Erythroblast (primary cell): ENCODE measurements at places on chromosomes 11 and 22.

DNA sequence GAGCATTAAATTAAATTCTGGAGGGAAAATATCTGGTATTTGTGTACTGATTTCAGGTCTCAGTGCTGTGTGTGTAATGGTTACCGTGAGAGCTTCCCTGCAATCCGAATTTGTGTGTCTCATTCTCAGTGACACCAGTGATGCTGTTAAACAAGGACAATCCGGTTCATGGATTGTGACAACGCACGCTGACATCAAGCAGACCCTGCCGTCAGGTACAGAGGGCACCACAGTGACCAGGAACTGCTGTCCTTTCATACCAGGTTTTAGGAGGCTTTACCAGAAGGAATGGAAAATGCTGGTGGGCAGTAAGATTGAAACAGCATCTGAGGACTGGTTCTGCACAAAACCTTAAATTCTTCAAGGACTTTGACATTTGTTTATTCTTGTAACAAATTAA, 30.5 kb upstream of the PLET1 start:
- no peak for DNase-seq

DNA sequence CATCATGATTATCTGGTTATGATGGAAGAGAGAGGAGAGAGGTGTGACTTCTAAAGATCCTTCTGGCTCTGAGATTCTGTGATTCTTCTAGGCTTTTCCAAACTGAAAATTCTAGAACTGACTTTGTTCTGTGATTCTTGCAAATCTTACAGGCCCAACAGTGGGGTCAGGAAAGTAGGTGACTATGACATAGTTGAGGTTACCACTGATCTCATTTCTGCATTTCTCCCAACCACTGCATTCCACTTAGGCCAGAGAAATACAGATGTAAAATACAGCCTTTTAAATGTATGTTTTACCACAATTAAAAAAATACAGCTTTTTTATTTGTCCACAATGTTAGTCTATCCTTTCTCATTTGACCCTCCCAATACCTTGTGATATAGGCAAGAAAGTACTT, 83.7 kb downstream of the STIM1 start:
- DNase-seq: no peak

- no peak for DNase-seq
These were observed 678.7 kb downstream of the BRD1 start for GRCh38 chr22:49148895-49149418.

GRCh38 chr11:130212431-130212961, 52.9 kb downstream of the ST14 start:
- no peak for DNase-seq

DNA sequence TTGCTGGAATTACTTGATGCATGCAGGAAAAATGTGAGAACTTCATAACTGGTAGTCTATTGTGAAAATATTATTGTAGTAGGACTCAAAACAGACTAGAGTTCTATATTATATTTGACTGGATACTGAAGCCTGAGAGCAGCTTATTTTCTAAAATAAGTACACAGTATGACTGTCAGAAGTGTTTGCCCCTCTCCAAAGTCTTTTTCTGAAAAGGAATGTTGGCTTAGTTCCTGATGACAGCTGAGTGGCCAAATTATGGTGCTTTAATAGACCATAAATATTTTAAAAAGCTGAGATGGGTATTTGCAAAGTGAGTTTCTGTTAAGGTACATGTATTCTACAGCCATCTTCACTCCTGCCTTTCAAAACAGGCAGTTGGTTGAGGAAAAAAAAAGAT, 13.1 kb downstream of the ZBED5 start:
- DNase-seq: no peak

DNA sequence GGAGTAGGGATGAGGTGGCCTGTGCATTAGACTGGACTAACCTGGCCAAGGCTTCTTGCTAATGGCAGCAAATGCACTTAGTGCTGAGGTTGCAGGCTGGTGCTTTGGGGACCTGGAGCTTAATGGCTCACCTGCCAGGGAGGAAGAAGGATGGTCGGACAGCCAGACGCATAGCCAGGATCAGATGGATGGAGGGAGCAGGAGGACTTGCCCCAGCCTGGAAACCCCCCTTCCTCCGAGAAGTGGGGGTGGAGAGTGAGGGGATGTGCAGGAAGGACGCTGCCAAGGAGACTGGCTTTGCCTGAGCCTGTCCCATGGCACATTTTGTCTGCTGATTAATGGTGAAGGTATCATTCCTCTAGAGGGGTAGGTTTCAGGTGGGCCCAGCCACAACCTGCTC, 17.9 kb downstream of the IGLL1 start:
- no peak for DNase-seq

GRCh38 chr11:121907379-121907778, 208.6 kb downstream of the BLID start:
- no peak for DNase-seq

DNA sequence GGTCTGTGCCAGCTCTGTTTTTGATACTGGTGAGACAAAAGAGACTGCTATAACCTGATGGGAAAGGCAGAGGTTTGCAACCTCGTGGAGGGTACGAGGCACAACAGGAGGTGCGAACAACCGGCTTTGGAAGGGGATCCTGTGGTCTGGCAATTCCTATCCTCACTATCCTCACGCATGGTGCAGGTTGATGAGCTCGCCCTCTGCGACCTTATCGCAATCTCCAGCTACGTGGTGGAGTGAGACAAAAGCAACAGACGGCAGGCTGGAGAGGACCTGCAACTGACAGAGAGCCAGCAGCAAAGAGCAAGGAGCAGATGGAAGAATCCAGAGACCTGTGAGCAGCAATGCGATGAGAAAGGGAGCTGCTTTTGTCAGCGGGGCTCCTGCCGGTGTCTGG, 47.3 kb upstream of the TSKU start:
- peak; percentile 74 for DNase-seq

- no peak for DNase-seq
These were observed 204.9 kb upstream of the TBCEL start for GRCh38 chr11:120819003-120819402.

DNA sequence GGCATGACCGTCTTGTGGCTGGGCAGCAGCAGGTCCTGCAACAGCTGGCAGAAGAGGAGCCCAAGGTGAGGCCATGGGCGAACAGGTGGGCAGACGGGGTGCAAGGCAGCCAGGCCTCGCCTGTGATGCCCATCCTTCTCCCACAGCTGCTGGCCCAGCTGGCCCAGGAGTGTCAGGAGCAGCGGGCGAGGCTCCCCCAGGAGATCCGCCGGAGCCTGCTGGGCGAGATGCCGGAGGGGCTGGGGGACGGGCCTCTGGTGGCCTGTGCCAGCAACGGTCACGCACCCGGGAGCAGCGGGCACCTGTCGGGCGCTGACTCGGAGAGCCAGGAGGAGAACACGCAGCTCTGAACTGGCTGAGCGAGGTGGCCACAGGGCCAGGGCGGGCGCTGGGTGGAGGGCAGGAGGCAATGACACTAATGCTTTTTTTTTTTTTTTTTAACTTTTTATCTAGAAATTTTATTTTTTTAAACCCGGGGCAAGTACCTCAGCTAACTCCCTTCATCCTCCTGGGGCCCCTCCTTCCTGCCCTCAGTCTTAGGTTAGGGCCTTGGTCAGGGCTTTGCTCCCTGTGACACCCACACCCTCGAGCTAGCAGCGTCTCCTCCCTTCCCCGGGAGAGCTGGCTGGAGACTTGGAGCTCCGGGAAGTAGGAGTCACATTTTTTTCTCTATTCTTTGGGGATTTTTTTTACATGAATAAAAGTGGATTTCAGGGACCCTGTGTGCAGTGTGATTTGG, 16.0 kb downstream of the PLCB3 start:
- no peak for DNase-seq

DNA sequence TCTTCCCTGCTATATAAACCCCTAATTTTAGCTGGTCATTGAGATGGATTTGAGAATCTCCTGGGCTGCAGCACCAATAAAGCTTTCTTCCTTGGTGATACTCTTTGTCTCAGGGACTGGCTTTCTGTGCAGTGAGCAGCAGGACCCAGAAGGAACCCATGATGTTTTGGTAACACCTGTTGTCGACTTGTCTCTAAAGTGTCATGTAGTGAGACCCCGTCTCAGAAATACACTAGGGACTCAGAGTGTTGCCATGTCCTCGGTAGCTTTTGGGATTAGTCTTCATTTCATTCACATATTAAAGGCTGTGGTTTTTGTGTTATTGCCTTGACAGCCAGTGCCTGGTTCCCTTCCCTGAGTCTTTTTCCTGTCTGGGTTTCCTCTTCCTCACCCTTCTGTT, 1078.7 kb downstream of the TBC1D22A start:
- DNase-seq: no peak

DNA sequence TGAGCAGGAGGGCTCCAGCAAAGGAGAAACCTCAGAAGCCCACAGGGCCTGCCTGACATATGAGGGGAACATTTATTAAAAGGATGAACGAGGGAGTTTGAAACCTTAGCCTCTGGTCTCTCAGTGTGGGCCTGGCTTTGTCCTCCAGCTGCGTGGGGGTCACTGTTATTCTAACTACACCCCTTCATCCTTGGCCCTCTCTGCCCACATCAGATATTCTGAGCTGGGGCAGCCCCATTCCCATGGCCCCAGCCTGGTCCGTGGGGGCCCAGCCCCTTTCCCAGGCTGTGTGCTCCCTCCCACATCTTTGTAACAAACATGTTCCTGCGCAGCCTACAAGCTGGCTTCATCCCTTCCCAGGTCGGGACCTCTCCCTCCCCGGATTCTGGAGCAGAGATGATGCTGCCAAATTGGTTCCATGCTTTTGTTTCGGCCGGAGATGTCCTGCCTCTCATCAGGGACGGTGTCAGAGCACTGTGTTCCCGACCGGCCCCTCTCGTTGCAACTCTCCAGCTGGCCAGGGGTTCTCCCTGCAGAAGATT, 4.0 kb downstream of the FXYD6 start:
- DNase-seq: no peak

DNA sequence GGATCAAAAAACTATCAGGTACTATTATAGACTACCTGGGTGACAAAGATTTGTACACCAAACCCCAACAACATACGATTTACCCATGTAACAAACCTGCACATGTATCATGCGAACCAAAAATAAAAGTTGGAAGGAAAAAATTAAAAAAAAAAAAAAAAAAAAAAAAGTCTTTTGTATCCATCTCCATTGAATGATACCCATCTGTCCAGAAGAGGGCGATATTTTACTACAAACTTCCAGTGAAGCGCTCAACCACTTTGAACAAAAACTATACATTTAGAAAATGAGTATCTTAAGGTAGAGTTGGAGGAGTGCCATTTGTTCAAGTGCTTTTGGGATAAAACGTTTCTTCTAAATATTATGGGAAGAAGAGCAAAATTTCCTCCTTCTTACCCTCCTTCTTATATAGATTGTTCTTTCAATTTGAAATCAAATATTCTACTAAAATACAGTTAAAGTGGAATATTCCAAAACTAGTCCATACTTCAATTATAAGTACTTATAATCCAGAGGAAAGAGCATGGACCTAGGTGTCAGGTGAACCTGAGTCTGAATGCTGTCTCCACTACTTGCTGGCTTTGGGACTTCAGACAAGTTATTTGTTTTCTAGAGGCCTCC, 23.3 kb downstream of the ARL14EP start:
- peak; percentile 70 for DNase-seq

GRCh38 chr11:23455321-23455891, 595.1 kb upstream of the CCDC179 start:
- DNase-seq: no peak

GRCh38 chr11:72298931-72299330, 55.0 kb upstream of the PHOX2A start:
- no peak for DNase-seq

GRCh38 chr11:124085997-124086846, 29.0 kb upstream of the VWA5A start:
- peak; percentile 12 for DNase-seq

DNA sequence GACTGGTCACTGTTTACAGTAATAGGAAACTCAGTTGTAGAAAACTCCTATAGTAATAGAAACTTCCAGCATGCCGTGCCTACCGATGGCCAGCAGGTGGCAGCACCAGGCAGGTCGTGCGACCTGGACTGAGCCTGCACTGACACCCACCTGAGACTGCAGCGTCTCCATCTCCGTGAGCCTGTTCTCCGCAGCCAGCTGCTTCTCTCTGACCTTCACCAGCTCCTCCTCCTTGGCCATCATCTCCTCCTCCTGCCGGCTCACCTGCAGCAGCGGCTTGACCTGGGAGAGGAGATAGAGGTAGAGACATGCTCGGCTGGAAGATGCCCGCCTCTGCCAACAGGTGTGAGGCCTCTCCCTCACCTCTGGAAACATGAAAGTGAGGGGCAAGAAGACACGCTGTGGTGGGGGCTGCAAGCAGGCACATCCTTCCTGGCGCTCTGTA, 48.5 kb downstream of the APOL1 start:
- peak; percentile 71 for DNase-seq

- DNase-seq: no peak
These were observed 12.4 kb downstream of the SLC25A18 start for GRCh38 chr22:17575681-17576080.

DNA sequence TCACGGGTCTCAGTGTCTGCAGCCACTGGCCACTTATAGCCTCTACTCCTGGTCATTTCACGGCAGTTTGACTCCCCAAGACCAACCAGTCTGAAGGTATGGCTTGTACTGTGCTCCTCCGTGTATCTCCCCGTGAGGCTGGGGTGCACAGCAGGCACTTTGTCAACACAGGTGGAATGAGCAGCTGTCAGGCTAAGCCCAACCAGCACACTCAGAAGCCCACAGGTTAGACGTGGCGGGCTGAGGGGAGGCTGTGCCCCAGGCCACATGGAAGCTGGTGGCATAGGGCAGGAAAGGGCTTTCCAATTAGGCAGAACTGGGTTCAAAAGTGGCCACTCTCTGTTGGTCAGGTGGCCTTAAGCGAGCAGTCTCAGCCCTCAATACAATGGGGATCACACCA, 7.0 kb downstream of the TP53I11 start:
- no peak for DNase-seq

GRCh38 chr22:40348025-40348658, 1.8 kb downstream of the ADSL start:
- peak; percentile 74 for DNase-seq

- DNase-seq: no peak
These were observed 100.0 kb upstream of the GRAMD1B start for GRCh38 chr11:123330071-123330470.

DNA sequence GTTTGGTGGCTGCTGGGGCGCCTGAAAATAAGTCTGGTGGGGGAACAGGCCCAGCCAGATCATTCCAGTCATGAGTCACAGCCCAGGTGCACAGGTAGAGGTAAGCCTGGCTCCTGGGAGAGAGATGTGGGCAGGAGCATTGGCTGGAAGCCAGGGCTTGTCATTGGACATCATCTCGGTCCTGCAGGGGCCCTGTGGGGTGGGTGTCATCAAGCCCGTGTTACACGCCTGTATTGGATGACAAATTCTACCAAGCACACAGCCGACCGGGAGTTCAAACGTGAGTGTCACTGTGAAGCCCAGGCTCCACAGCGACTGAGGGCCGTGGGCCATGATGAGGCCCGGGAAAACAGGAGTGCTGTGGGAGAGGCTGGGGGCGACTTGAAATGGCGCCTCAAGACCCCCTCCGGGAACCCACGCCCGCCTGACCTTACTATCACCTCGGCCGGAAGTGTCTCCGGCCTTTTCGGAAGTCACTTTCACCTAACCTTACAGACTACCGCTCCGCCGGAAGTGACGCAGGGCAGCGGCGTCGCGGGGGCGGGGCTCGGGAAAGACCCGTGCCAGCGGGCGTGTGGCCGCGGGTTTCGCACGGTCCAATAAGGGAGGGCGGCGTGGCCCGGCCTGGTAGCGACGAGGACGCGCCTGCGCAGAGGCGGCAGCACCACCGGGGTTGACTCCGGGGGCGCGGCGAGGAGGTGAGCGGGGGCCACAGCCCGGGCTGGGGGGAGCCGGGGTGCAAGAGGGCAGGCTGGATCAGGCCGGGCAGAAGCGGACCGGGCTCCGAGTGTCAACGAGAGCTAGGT, at the start of gene FKBP2:
Gene FKBP2 (plus strand): TSS at position 661 of the 806 bp plus-strand sequence. CDS start 1,293 bp downstream, outside the sequence.
- peak; percentile 99 for DNase-seq

- DNase-seq: peak; percentile 9
These were observed 4.2 kb upstream of the FXYD2 start for GRCh38 chr11:117828611-117829368.

GRCh38 chr11:115944596-115944995, 440.4 kb upstream of the CADM1 start:
- no peak for DNase-seq
